Activated CD4-positive, alpha-beta memory T cell treated with anti-CD3 and anti-CD28 coated beads, Interleukin-2, amount 10 ng/mL, durations not matched to agents 7 days and 5 days (primary cell): ENCODE measurements at places on chromosomes 7 and 10. TPM values are rescaled to one million over a fixed set of nuclear protein-coding genes. Genes with fewer than 3 reads are reported as not detected.

RFC2 gene
- 52.5 TPM for total RNA-seq

ZP3 gene
- 9.3 TPM for total RNA-seq

AKR1E2 gene
- total RNA-seq, result 4.0 TPM

PRKG1 gene
- total RNA-seq, result not detected

AFAP1L2 gene
- 1.9 TPM for total RNA-seq

GIMAP7 gene
- total RNA-seq, result 171 TPM

PTN gene
- total RNA-seq, result not detected
